ENCODE measurements at places on chromosomes 7 and 10. TPM values are rescaled to one million over a fixed set of nuclear protein-coding genes. Genes with fewer than 3 reads are reported as not detected.

- DNase-seq = no peak
These were observed 12.8 kb upstream of the AKAP9 start for GRCh38 chr7:91927912-91928311.

DNA sequence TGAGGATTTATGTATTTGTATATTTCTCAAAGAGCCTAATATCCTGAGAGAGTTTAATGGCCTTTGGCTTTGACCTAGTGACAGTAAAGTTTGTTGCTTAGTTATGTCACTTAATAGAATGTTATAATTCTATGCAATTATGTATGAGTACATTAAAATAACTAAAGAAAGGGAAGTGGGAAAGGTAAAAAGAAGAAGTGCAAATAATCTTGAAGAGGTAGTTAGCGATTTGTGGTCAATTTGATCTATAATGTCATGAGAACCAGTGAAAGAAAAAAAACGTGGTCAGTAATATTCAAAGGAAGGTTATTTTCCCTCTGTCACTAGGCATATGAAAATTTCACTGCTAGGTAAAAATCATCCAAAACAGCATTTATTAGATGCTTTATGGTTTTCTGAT is 143.4 kb upstream of the LSM8 start:
- DNase-seq = no peak

DNA sequence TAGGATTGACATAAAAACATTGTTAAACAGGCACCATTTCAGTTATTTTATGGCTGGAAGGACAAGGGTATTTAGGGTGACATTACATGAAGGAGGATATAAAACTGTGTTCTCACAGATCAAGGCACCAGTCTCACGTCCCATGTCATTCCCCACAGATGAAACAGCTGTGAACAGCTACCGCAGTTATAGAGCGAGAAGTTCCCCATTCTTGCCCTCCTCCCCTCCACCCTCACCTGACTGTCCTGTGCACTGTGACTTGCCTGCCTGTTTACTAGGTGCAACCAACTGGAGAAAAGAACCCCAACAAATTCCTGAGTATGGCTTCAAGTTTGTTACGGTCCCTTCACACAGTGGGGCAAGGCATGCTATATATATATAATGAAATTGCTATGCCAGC is 141.6 kb downstream of the SND1 start:
- DNase-seq = no peak

DNA sequence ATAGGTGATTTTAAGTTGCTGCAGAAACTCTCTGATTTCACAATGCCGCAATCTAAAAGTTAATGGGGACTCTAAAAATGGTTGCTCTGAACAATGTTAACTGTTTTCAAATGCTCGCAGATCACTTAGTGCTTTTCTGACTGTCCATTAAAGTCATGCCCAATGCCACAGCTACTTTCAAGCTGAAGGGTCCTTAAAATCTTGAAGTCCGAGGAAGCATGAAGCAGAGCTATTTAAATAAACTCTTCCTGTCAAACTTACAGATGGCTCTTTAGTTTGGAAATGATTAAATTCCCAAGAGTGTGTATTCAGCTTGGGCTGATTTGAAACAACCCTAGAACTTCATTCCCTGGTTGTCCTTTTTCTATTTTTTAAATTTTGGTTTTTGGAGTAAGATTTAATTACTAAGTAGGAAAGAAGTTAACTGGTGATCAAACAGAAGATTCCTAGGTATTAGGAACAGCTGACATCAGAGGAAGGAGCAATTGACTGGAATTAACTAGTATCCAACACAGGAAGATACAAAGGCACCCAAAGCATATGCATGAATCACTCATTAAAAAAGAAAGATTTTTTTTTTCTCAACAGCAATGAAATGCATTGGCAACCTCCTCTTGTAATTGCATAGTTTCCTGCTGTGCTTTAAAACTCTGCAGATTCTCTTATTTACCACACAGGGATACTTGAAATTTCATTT is 105.1 kb downstream of the NRP1 start:
- no peak for DNase-seq

DNA sequence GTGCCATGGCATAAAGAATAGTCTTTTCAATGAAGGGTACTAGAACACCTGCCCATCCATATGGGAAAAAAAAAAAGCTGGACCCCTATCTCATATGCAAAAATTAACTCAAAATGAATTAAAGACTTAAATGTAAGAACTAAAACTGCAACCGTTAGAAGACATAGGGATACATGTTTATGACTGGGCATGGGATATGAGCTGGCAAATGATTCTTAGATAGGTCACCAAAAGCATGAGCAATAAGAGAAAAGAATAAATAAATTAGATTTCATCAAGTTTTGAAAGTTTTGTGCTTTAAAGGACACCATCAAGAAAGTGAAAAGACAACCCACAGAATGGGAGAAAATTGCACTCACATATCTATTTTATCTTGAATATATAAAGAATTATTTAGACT is 222.0 kb downstream of the ADK start:
- DNase-seq = no peak

DNA sequence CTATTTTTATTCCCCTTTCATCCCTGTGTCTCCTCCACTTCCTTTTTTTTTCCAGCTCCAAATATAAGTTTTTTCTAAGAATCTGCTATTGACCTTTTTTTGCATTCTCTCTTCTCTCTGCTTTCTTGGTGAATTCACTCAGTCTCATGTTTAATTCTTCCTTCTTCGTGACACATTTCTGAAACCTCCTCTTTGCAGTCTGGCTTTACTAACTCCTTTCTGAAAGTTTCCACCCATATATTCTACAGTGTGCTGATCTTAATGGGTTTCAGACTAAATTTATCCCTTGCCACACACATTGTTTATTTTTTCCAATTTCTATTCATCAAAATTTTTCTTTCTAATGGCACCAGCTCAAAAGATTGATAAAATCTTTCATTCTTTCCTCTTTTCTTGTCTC is 47.8 kb upstream of the CALD1 start:
- DNase-seq = no peak

DNA sequence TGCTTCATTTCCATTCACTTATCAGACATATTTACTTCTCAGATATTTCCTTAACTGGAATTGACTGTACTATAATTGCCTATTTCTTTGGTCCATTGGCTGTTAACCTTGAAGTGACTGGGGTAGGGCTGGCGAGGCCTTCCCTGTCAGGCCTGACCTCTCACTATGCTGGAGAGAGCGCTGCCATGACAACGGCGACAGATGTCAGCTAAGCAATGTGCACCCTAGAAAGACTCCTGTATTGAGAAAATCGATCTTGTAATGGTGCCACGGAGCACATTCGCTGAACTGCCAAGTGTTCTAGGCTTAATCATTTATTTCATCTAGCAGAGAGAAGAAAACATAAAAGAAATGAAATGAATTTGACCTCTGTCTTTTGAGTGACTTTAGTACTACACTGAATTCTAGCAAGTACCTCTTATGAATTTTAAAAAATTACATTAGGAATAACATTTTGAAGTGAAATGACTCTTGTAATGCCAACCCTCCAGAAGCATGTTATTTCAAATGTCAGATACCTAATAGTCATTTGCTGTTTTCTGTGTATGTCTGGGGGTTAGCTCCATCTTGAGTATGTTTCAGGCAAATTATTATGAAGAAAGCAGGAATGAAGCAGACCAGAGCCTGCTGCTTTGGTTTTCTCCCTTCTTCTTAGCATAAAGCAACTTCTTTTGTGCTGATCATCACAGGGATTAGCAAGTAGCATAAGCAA is 148.0 kb downstream of the SNX10 start:
- no peak for DNase-seq

DNA sequence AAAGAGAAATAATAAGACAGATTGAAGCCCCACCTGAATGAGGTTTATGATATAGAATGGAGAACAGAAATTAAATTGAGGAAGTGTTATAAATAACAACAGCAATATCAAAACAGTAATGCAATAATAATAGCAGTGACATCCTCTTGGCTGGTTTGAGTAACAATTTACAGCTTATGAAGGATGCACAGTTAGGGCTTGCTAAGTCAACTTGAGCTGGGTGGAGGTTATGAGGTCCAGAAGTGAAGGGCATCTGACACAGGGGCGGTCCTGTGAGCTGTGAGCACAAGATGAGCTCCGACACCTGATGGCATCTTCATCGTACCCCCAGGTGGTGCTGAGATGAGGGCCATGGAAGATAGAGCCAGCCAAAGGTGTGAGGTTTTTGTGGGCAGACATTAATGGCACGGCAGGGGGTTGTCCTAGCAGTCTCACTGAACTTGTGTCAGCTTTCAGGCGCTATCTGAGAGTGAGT is 30.5 kb downstream of the ARHGAP22 start:
- DNase-seq = no peak

DNA sequence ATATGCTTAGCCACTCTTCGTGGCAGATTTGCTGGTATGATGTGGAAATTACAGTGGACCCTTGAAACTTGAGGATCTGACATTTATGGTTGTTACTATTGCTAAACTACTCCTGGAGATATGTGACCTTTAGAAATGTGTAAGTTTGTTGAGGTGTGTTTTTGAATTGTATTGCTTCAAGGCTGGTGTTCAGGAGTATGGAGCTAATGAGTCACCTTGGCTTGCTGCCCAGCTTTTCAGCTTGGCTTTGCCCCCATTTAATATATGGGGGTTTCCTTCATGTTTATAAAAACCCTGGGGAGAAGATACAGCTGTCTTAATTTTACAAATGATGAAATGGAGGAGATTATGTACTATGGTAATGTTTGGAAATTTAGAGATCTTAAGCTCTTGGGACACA is 11.6 kb downstream of the HBP1 start:
- DNase-seq = no peak

GRCh38 chr10:11381023-11381422 is 230.4 kb downstream of the USP6NL start:
- no peak for DNase-seq

DNA sequence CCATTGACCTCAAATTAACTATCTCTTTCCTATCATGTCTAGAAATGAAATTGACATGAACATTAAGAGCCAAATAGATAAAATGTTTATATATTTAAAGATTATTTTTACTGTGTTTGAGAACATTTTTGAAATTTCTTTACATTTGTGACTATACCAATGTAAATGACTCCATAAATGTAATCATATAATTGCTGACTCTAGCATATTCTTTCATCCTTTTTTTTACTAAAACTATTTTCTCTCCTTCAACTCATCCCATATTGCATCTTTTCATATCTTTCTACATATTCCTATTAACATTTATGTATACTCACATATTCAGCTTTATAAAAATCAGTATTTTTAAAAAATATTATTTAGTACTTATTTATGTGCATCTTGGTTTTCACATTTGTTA is 16.9 kb downstream of the TMEM106B start:
- DNase-seq = no peak

DNA sequence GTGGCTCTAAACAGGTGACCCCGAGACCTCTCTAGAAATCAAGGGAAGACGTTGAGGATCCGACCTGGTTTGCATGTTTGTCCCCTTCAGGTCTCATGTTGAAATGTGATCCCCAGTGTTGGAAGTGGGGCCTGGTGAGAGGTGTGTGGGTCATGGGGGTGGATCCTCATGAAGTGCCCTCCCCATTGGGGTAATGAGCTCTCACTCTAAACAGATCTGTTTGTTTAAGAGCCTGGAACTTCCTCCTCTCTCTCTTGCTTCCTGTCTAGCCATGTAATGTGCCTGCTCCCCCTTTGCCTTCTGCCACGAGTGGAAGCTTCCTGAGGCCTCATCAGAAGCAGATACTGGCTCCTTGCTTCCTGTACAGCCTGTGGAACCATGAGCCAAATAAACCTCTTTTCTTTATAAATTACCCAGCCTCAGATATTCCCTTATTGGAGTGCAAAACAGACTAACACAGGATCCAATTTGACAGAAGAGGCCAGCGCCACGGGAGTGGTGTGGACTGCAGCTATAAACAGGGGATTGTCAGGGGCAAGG is 10.8 kb upstream of the POLM start:
- DNase-seq = no peak

DNA sequence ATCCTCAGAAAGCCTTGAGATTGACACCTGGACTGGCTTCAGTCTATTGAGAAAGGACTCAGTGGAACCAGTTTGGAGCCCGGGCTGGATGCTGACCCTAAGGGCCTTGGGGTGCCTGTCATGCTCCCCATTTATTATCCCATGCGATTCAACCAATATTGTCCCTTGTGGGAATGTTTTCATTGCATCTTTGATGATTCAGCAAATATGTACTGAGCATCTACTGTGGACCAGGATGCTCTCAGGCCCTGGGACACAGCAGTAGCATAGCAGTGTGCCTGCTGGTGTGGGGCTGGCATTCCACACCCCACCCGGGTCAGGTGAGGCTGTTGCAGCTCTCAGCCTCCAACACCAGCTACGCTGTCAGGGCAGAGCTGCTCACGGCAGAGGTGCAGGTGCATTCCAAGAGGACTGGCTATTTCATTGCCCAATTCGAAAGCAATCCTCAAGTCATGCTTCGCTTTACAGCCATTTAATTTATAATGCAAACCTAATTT is 586.0 kb downstream of the TCERG1L start:
- DNase-seq = no peak

GRCh38 chr7:30936650-30937245 is 25.1 kb downstream of the AQP1 start:
- DNase-seq = no peak

DNA sequence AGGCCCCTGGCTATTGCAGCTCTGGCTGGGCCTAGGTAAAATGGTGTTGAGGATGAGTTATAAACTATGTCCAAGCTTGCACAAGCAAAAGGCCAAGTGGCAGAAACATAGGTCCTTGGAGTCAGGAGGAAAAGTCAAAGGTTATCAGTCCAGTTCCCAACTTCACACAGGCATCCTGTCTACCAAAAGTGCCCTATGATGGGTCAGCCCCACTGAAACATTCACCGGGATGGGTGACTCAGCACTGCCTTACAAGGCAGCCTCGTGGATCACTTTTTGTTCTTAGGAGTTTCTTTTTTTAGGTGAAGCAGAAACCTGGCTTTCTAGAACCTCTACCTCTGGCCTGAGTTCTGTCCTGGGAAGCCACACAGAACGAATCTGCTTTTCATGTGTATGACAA is 158.8 kb upstream of the LYZL2 start:
- no peak for DNase-seq

DNA sequence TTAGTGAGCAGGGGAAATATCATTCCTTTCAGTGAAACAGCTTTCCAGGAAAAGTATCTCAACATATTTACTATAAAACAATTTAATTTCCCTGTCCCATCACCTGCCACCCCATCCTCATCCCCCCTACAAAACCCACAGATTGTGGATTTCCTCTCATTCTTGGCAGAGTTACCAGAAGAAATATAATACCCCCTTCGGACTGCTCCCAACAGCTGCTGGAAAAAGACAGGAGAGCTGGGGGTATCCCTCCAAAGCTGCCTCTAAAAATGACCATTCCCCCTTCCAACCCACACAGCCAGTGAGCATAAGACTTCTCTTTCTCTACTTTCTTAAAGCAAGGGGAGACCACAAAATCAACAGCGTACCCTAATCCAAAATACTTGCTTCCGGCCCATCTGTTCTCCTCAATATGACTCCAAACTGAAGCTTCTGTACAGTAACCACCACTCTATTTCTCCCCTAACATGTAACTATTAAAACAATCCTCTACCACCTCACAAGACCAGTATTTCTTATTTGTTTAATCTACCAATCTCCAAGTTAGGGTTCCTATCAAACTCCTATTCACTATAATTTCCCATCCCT is 7.8 kb downstream of the FBXW4 start:
- no peak for DNase-seq

GRCh38 chr10:23362879-23363792 is 18.5 kb upstream of the C10orf67 start:
- DNase-seq = peak; percentile 68

Gene IDI2
- total RNA-seq = not detected

Gene IL6
- 0.65 TPM for total RNA-seq

Gene FANK1
- not detected for total RNA-seq

Gene NME8
- total RNA-seq = not detected

Gene HMX3
- not detected for total RNA-seq

Gene TCAF2
- 15.2 TPM for total RNA-seq

Gene BHLHA15
- not detected for total RNA-seq
